Dermis microvascular lymphatic vessel endothelial cell (primary cell): ENCODE measurements at places on chromosomes 6 and 20. TPM values are rescaled to one million over a fixed set of nuclear protein-coding genes. Genes with fewer than 3 reads are reported as not detected.

GRCh38 chr6:48067148-48067712, 43.8 kb downstream of the PTCHD4 start:
- DNase-seq = no peak

DNA sequence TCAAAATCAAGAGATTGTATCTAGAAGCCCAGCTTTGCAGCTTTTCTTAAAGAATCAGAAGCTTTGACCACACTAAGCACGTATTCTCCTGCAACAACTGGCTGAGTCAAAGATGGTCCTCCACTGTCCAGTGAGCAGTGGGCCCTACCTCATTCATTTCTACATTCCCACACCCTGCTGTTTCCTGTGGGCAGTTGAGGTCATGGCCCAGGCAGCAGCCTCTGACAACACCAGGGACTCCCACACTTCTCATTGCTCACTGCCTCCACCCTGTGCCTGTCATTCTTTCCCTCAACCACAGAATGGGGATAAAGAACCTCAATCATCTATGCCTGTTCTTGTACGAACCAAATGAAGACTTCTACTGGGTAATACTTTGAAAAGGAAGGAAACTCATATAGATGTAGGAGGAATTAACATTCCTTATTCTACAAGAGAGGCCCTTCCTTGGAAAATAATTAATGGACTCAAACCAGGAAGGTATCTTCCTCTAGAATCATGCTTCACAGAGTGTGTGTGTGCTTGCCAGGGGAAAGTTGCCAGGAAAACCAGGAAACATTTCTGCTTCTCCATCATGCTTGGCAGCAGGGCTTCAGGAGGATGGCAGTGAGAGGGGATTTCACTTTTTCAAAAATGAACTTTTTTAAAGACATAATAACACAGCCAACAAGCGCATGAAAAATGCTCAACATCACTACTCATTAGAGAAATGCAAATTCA, 191.7 kb upstream of the RIN2 start:
- no peak for DNase-seq

DNA sequence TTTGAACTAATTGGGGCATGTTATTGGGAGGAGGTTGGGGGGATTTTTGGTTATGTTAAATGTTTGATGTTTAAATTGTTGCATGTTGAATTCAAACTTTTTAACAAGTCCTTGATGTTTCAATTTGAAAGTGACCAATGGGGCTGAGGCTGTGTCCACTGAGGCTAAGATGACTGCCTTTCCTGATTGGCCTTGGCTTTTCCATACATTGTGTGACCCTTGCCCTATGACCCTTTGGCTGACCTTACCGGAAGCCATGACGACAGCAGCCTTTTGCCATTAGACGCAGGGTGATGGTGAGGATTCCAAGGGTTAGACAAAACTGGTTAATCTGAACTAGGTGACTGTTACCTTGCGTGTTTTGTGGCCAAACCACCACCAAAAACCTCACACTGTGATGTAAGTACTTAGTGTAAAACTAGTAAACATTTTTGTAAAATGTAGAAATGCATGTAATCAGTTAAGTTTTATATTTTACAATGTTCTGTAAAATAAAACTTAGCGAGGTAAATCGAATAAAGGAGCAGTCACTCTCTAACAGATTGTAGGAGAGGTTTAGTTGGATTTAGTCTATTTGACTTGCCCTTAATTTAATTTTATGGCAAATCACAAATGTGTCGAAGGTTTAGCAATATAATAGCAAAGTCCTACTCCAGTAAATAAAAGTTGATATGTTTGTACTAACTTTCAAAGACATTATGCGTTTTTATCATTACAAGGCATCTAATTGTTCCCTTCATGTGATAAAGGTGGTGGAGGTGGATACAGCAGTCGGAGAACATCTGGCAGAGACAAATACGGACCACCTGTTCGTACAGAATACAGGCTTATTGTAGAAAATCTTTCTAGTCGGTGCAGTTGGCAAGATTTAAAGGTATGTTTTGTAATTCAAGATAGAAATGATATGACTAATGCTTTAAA, 1.6 kb downstream of the SRSF6 start:
- DNase-seq = no peak

DNA sequence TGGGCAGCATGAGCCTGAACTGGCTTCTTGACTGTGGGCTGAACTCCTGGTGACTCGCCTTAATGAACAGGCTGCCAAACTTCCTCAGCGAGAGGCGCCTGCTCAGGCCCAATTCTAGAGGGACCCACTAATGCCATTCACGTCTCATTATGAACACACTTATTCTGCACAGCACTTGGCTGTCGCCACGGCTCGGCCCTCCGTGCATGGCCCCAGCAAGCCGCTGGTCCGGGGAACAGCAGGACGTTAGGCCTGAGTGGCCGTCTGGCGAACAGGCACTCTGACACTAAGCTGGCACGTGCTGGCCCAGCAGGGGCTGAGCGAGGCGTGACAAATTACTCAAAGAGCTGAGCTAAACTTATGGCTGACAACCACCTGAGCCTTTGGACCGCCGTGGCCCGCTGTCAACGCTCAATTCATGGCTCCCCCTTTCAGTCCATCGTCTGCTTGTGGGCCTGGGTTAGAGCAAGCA, 45.9 kb downstream of the INSM1 start:
- no peak for DNase-seq

GRCh38 chr6:125546841-125547251, 202.6 kb upstream of the HEY2 start:
- DNase-seq = no peak

DNA sequence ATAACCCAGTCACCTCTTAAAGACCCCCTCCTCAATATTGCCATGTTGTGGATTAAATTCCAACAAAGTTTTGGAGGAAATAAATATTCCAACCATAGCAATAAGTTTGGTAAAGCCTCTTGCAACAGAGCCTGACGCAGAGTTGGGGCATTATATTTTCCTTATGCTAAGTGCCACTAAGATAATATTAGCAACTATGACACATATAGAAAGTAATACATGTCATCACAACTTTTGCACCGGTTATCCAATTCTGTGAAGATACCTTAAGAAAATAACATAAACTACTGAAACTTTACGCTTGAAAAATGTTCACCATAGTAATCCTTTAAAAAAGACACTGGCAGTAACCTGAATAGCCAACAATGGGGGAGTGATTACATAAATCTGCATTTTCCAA, 52.2 kb upstream of the TRERF1 start:
- no peak for DNase-seq

DNA sequence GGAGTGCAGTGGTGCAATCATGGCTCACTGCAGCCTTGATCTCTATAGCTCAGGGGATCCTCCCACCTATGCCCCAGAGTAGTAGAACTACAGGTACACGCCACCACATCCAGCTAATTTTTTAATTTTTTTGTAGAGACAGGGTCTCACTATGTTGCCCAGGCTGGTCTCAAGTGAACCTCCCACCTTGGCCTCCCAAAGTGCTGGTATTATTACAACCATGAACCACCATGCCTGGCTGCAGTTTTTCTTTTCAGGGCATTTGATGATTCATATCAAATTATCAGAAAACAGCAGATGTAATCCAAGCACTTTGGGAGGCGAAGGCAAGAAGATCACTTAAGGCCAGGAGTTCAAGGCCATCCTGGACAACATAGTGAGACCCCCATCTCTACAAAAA, 88.4 kb upstream of the JARID2 start:
- no peak for DNase-seq

- no peak for DNase-seq
These were observed 160.1 kb downstream of the SCP2D1 start for GRCh38 chr20:18973529-18974173.

DNA sequence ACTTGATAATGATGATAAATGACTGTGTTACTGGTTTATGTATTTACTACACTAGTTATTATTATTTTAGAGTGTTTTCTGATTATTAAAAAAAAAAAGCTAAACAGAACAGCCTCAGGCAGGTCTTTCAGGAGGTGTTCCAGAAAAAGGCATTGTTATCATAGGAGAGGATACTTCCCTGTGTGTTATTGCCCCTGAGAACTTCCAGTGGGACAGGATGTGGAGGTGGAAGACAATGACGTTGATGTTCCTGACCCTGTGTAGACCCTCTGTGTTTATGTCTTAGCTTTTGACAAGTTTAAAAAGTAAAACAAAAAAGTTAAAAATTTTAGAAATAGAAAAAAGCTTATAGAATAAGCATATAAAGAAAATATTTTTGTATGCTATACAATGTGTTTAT, 49.1 kb downstream of the NCOA7 start:
- DNase-seq = peak; percentile 55

DNA sequence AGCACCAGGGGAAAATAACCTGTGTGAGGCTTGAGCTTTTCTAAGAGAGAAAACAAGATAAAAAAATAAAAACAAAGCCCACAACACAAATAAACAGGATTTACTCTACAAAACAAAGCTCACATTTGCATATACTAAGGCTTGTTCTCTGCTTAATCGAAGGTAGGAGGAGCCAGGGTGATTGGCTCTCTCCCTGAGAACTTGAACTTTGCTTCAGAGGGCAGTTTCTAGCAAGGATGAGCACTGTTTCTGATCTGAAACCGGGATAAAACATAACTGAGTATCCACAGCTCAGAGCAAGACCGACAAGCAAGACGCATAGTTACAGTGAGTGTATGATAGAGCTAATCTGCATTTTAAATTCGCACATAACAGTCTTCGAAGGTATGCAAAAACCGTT, 200.6 kb downstream of the PRKN start:
- DNase-seq = no peak

DNA sequence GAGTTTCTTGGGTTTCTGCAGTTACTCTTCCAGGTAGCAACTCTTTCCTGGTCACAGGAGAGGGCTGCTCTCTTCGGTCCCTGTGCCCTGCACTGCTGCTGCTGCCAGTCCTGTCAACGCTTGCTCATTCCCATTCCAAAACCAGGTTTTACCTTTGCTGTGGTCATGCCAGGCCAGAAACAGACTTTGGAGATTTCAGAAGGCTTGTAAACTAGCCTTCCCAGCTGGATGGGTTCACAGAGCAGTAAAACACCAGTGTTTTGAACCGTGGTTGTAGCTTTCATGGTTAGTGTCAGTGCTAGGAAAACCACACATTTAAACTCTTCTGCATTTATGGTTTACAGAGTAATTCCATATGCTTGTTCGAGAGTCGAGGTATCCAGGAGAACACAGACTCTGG, 16.2 kb downstream of the ARFGEF2 start:
- no peak for DNase-seq

- no peak for DNase-seq
These were observed 86.7 kb downstream of the GRM4 start for GRCh38 chr6:34059136-34059731.

GRCh38 chr6:13762611-13763441, 51.2 kb upstream of the RANBP9 start:
- no peak for DNase-seq

DNA sequence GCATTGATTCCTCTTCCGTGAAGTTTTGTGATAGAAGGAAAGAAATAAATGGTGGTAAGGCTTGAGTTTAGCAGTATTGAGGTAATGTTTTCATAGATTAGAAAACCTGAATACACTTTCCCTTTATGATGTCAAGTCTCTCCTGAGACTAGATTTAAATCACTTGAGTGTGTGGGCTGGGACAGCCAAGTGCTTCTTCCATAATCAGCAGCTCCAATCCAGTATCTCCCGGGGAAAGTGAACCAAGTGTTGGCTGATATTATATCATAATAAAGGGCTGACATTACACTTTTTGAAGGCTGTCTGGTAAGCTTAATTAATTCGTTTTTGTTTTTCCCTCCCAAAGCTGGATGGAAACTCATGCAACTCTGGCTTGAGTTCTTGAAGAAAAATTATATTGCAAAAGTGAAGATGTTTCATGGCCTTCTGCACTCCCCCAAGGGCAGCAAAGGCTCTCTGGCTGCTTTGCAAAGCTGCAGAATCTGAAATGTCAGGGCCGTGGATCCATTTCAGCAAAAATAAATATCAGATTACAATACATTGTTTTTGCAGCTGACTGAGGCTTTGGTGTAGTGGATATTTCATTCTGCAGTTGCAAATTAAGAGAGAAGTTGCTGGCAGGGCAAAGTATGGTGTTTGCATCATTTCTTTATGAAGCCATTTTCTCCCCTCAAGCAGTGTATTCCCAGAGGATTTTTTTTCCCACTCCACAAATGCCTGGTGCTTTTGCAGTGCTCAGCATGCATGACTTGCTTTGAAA, 101.2 kb downstream of the MKKS start:
- no peak for DNase-seq

- no peak for DNase-seq
These were observed 38.6 kb downstream of the AKIRIN2 start for GRCh38 chr6:87663434-87663833.

DNA sequence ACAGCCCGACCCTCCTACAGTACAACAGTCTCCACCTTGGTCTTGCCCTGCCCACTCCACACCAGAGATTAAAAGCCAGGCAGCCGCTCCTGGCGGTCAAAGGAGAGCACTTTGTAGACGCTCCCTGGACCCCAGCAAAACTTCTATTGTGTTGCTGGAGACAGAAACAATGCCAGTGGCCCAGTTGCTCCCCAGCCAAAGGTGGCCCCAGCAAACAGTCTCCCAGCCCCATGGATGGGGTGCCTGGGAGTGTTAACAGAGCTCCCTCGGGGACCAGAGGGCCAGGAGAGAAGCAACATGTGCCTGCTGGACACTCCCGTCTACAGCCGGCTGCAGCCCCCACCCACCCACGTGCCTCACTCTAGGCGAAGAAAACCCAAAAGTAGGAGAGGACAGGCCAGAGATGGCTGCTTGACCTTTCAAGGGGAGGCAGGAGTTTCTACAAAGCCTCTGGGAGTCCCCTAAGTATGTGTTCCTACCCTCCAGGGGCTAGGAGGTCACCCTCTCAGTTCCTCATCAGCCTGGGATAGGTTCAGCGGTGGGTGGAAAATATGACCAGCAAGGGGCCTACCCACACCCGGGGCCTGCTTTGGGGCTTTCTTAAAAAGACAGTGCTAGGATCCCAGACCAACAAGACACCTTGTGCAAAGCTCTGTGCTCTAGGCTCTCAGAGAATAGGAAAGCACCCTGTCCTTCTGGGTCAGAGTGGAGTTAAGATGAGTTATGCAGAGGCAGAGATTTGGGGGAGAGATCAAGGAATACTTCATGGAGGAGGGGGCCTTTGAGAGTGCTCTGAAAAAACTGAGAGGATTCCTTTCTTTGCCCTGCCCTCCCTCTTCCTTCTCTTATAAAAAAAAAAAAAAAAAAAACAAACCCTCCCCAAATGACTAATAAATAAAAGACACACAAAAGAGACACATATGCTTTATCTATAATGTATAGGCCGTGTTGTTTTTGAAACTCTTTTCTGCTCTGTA, 19.0 kb upstream of the PREX1 start:
- peak; percentile 45 for DNase-seq

GRCh38 chr6:167108278-167108677, 14.6 kb upstream of the CCR6 start:
- DNase-seq = no peak

- DNase-seq = no peak
These were observed 669.2 kb downstream of the PRKN start for GRCh38 chr6:162058281-162058875.

Gene SERINC3
- total RNA-seq = 106 and 135 TPM in 2 replicates

Gene C6orf15
- total RNA-seq = not detected in 2 replicates

Gene MED20
- 28.5 and 34.3 TPM in 2 replicates for total RNA-seq

Gene FOXF2
- total RNA-seq = not detected in 2 replicates

Gene MOG
- not detected in 2 replicates for total RNA-seq

Gene KIAA1755
- 0.13 TPM in 1 of 2 replicates, not detected in the other for total RNA-seq

Gene HLA-DQA1
- total RNA-seq = not detected in 2 replicates

Gene TRIM31
- total RNA-seq = not detected in 2 replicates

Gene FRK
- total RNA-seq = under 0.01 and 0.13 TPM in 2 replicates

Gene COL19A1
- under 0.01 TPM in 1 of 2 replicates, not detected in the other for total RNA-seq
